ENCODE measurements at places on chromosomes 13 and 19.
A peak's percentile ranks its signal among the peaks of the same experiment; 100 is the strongest.

GRCh38 chr19:2578391-2578890, 102.5 kb downstream of the GADD45B start:
- DNase-seq: no peak

DNA sequence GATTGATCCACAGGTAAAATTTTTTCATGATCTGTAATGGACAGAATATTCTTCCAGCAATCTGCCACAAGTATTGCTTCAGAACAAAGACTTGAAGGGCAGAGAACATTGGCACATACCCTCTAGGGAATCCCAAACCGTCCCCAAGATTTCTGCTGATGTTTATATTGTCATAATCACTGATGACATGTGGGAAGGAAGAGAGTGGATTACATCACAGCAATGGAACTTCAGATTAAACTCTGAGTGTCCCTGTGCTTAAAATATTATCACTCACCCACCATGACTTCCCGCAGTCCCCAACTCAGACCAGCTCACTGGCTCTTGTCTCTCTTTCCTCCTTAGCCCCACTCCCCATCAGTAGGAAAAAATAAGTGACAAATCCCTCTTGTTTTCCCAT, 8.5 kb upstream of the TPT1 start:
- no peak for DNase-seq

- no peak for DNase-seq
Measured at GRCh38 chr13:76329866-76330580, 556.2 kb downstream of the KCTD12 start.

DNA sequence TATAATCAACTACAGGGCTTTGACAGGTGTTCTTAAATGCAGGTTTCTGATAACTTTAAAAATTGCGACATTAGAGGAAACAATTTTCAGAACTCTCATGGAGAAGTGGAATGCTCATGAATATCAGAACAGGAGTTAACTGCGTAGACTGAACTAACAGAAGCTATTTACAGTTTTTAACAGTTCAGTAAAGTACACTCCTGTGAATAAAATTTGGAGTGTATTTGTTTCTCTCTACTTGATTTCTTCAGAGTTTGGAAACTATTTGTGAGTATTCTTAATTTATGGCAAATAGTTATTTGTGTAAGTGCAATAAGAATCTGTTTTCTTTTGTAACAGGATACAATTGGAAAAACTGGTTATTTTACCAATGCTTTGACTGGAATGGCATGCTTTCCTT, 114.4 kb downstream of the TNFRSF19 start:
- no peak for DNase-seq

DNA sequence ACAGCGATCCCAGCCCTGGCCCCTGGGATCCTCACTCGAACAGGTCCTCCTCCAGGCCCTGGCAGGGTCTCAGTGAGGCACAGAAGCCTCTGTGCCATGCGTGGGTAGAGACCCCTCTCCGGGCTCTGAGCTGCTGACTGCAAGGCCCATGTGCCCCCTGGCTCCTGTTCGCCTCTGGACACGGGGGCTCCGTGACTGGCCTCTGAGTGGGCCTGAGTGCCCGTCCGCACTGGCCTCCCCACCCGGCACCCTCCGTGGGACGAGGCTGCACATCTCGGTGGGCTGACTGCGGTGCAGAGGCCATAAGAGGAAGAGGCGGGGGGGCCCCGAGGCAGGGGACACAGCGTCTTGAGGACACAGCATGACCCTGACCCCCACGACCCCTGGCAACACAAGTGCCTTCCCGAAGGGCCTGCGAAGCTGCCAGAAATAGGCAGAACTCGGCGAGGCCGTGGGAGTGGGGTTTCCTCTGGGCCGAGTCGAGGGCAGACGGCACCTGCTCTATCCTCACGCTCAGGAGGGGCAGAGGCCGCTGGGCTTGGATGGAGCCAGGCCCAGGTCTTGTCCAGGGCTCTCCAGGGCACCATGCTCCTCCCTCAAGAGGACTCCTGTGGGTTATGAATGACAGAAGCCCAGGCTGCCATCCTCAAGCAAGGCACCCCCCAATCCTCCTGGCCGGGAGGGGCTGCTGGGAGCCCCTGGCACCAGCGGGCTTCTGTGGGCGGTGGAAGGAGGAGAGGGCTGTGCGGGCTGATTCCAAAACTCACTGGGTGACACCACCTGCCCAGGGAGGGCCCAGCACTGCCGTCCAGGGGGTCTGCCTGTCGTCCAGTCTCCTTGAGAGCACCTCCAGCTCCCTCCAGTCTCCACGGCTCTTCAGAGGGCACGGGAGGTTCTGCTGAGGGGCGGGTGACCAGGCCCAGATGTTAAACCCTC, 52.6 kb downstream of the RASA3 start:
- DNase-seq: no peak

DNA sequence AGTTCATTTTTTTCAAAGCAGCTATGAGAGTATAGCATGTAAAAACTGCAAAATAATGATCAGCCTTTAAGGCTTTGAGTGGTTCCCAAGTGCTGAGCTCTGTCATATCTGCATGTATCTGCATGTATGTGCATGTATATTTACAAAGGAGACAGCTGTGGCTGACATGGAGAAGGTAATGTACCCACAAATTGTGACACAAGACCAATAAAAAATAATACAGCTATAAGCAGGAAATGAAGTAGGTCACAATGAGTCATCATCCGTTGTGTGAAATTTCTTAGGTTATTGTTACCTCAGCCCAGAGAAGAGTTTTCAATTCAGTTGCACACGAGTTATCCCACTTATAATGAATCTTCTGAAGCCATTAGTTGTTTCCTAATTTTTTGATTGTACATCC, 60.9 kb upstream of the MED4 start:
- DNase-seq: peak; percentile 10

GRCh38 chr19:29704562-29705558, 10.2 kb downstream of the C19orf12 start:
- no peak for DNase-seq

DNA sequence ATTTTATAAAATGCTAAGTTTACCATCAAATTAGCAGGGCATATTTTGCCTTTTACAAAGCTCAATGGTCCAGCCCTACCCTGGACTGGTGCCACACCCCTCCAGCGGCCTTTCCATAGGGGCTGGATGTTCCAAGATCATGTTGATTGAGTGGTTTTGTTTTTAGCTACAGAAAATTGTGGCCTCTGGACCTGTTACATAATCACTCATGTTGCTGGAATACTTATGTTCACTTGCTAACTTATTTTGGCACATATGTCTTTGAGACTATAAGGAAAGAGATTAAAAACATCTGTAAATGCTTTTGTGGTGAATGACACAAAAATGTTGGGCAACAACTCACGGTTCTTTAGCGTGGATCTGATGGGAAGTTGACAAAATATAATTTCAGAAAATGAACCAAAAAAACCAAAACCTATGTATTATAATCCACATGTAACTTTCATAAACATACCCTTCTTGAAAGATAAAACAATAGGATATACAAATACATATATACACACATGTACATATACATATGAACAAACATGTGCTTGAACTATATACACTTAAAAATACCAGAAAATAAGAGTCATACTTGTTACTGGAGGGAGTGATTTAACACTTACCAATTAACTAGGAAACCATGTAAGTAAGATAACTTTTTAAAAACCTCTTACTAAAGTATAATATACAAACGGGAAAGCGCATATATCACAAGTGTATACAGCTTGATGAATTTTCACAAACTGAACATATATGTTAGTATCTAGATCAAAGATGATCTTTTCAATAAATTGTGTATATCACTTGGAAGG, 46.6 kb upstream of the SLC15A1 start:
- no peak for DNase-seq

- peak; percentile 96 for DNase-seq
Measured at GRCh38 chr19:53196777-53197396, 3.7 kb upstream of the ZNF665 start.

DNA sequence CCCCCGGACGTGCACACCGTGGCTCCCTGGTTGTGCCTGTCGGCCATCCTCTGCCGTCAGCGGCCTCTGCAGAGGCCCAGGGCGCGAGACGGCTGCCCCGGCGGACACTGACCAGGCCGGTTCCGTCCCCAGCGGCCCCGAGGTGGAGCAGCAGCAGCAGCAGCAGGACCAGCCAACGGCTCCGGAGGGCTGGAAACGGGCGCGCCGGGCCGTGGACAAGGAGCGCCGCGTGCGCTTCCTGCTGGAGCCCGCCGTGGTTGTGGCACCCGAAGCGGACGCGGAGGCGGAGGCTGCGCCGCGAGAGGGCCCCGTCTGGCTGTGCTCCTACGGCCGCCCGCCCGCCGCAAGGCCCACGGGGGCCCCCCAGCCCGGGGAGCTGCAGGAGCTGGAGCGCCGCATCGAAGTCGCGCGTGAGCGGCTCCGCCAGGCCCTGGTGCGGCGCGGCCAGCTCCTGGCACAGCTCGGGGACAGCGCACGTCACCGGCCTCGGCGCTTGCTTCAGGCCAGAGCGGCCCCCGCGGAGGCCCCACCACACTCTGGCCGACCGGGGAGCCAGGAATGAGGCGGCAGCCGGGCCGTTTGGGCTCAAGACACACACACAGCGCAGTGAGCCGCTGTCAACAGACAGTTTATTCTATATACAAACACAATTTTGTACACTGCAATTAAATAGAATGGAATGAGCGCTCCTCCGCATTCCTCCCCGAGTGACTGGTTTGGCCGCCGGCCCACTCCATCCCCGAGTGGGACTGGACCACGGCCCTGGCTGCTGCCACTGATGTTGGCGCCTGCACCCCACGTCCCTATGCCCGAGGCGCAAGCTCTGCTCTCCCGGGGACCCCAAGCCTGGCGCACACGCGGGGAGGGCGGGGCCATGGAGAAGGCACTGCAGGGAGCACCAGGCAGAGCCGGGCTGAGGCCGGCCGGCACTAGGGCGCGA, 9.1 kb downstream of the GRIN3B start:
- no peak for DNase-seq

- DNase-seq: peak; percentile 46
Measured at GRCh38 chr19:1025960-1026782, at the start of gene CNN2. Gene CNN2, plus strand, starts transcription at chr19:1026608. Its CDS starts 54 bp downstream, at chr19:1026662.

DNA sequence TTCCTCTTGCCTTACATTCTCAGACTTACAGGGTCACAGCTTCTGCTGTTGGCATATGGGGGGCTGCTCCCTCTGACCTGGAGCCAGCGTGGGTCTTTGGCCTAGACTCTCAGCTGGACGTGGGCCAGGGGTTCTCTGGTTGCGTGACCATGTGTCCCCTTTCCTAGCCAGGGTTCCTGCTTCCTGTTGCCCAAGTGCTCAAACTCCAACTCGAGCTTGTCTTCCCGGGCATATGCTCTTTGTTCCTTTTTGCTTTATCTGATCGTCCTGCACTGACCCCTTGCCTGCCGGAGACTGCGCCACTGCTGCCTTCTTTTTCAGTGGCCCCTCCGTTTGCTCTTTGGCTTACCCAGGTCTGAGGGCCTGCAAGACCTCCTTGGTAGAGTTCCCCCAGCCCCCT, 25.3 kb upstream of the GPR183 start:
- DNase-seq: no peak

DNA sequence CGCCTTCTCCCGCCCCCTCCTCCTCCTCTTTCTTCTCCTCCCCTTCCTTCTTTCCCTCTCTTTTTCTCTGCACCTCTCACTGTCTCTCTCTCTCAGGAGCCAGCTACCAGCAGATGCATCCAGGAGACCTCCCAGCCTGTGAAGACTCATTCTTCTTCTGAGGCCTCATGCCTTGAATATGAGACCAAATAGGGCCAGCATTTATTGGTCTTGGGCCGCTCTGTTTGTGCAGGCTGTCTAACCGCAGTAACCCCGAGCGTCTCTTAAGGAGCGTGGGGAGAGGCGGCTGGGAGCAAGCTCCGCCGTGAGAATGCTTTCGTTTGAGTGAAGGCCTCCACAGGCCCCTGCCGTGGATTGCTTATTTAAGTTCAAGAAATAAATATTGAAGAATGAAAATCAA, 167.0 kb downstream of the NUFIP1 start:
- DNase-seq: no peak

DNA sequence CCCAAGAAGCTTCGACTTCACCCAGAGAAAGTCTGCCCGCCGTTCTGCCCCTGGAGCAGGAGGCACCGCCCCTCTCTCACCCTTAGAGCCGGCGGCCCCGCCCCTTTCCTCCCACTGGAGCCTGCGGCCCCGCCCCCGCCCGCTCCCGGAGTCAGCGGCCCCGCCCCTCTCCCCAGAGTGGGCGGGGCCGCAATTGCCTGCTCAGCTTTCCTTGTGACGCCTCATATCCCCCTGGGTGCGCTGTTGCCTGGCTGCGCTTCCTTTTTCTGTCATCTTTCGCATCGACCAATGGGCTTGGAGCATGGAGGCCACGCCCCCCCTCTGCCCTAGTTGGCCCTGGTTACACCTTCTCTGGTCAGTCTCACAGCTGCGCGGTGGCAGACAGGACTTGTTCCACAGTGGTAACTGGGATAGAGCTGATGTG, 38.2 kb upstream of the ZNF492 start:
- DNase-seq: no peak

DNA sequence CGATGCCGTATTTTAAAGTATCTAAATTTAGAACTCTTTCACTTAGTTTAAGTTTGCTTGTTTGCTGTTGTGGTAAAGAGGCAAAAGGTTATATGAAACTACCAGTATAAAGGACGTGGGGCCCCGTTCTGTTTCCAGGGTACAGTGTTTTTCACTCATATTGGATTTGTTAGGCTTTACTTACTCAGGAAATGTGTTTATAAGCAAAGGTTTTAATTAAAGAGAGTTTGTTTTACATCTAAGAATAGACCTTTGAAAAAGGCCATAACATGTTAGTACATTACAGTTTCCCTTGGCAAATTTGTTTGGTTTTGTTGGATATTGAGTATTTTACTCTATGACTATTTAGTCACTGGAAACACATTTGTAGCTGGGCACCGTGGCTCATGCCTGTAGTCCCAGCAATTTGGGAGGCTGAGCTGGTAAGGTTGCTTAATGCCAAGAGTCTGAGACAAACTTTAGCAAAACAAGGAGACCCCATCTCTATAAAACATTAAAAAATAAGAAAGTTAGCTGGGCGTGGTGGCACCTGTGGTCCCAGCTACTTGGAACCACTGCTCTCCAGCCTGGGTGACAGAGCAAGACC, 7.1 kb downstream of the DGKH start:
- no peak for DNase-seq

DNA sequence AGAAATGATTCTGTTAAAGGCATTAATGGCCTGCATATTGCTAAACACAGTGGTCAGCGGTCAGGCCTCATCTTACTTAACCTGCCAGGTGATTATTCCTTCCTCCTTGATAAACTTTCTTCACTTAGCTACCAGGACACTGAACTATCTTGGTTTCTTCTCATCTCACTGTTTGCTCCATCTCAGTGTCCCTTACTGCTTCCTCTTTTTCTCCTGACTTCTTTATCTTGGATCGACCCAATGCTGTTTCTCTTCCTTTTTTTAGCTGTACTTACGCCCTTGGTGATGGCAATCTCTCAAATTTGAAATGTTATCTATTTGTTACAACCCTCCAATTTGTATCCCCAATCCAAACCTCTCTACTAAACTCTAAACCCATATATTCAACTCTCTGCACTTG, 7.8 kb upstream of the CLC start:
- DNase-seq: no peak
